Glutamatergic neuron (in vitro differentiated cells): ENCODE measurements at places on chromosomes 3 and 15.

GRCh38 chr3:37957539-37957936 lies 33.0 kb upstream of the VILL start:
- no peak for DNase-seq

- peak; percentile 87 for DNase-seq
Observed at GRCh38 chr3:107846279-107846852, 244.5 kb downstream of the CD47 start.

- no peak for DNase-seq
Observed at GRCh38 chr3:157618075-157618760, 115.0 kb upstream of the VEPH1 start.

DNA sequence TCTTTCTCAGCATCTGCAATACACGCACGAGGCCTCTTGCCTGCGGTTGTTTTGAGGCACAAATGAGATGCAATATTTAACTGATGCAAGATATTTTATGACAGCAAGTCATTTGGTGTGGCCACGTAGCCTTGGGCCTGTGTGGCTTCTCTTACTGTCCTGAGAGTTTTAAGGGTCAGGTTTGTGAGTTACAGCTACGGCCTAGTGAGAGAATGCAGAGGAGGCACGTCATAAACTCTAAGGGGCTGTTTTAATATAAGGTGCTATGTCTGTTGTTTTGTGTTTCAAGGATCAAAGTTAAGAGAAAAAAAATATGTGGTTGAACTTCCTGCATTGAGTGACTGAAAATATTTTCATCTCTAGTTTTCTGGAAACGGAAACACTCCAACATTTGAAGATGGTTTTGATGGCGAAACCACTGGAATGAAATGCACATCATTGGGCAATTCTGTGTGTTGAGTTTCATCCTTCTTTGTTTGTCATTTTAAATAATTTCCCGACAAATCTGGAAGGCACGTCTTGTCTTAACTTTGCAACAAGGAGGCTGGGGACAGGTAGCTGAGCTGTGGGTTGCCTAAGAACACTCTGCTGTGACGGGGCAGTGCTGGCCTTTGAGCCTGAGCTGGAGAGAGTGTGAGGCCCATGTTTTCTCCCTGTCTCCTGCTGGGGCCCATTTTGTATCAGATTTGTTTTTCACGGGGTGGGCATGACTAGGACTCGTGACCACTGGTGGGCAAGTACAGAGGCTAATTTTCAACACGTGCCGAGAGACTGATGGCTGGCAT lies 5.1 kb downstream of the APBA2 start:
- no peak for DNase-seq

DNA sequence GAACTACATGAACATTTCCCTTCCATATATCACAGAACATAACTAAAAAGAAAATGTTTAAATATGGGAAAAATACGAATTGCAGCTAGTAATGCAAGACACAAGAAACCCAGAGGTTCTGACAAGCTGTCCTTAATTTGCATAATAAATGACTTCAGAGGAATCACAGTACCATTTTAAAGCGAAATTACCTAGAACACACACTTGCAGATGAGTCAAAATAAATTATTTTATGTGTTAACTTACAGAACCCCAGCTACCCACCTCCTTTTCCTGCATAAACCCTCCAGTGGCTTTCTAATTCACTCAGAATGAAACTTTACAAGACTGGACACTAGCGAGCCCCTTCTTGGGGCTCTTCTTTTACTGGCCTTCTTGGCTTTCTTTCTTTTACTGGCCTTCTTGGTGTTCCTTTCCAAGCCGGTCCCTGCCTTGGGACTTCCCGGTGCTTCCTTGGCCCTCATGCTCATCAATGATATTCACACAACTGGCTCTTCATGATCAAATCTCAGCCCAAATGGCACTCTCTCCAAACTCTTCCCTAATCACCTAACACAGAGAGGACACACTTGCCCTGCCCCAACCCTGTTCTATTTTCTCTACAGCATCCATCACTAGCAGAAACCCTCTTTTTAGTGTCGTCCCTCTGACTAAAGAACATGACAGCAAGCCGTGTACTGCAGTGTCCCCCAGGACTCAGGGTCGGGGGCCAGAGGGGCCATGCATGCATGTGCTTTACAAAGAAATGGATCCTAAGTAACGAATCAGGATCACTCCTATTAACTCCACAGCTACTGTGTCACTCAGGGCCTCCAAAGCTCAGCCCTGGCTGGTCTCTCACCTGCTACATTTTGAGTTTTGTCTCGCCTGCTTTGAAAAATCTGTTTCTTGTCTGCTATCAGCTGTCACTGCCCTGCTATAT lies 4.8 kb downstream of the CHSY1 start:
- no peak for DNase-seq

DNA sequence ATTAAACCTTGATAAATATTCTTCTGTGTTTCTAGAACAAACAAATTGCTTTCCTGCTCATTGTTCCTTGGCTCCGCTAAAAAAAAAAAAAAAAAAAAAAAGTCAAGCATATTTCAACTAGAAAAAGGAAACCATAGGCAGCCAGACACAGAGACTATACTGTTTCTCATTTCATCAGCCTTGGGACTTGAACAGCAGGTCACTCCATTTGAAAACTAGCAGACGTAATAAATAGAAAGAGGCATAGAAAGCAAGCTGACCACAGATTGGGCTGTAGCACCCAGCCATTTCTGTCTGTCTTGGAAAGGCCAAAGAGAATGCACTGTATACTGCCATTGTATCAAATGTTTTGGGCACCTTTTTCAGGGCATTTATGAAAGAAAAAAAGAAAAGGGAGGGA lies 697.1 kb downstream of the NLGN1 start:
- DNase-seq, result no peak

DNA sequence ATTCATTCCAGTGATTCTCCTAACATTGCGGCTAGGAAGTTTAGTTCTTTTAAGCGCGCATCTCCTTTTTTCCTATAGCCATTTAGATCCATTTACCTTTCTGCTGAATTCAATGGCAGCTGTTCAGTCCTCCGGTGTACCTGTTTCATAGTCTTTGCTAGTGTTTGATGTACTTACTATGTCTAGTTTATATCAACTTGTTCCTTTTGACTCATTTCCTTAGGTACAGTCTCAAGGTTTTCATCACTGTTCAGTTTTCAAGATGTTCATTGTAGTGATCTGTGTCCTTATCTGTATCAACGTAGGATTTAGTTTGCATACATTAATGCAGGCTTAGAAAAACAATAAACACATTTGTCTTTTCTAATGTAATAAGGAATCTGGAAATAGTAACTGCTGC lies 59.0 kb upstream of the MBNL1 start:
- no peak for DNase-seq

GRCh38 chr3:40869939-40870338 lies 329.4 kb upstream of the CTNNB1 start:
- DNase-seq, result no peak

DNA sequence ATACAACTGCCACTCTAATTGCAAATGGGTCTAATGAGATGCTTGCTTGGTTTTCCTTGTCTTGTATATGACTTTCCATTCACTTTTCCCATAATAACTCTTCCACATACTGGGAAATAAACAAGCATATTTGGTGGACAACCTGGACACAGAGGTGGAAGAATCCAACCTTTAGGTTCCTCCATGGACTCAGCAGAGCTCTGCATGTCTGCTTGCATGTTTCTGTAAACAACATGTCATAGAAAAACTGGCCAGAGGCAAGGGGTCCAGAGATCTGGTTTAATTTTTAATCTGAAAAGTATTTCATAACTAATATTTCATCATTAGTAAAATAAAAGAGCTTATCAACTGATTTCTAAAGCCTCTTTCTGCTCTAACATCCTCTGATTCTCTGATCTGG lies 30.2 kb downstream of the GOLIM4 start:
- no peak for DNase-seq

- DNase-seq, result no peak
Observed at GRCh38 chr3:134793562-134793961, 1.5 kb upstream of the EPHB1 start.

DNA sequence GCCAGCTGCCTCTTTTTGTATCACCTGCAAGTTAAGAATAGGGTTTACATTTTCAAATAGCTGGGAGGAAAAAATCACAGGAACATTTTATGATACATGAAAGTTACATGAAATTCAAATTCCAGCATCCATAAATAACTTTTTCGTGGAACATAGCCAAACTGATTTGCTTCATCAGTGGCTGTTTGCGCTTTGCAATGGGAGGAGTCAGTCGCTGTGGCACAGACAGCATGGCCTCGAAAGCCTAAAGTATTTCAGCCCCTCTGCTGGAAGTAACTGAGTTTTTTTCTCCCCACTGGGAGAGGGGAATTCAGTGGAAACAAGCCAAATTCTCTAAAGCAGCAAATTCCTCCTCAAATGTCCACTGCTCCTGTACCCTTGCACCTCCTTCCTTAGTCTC lies 271.9 kb downstream of the SUCLG2 start:
- DNase-seq, result no peak

- DNase-seq, result no peak
Observed at GRCh38 chr3:188558343-188559071, 404.6 kb downstream of the LPP start.

- peak; percentile 80 for DNase-seq
Observed at GRCh38 chr15:72117486-72118016, 399 bp downstream of the MYO9A start.

GRCh38 chr15:52016316-52016715 lies 2.7 kb upstream of the MAPK6 start:
- no peak for DNase-seq

- DNase-seq, result no peak
Observed at GRCh38 chr3:169512991-169513390, 150.5 kb downstream of the MECOM start.

- DNase-seq, result no peak
Observed at GRCh38 chr3:187966096-187966495, 187.9 kb upstream of the LPP start.

DNA sequence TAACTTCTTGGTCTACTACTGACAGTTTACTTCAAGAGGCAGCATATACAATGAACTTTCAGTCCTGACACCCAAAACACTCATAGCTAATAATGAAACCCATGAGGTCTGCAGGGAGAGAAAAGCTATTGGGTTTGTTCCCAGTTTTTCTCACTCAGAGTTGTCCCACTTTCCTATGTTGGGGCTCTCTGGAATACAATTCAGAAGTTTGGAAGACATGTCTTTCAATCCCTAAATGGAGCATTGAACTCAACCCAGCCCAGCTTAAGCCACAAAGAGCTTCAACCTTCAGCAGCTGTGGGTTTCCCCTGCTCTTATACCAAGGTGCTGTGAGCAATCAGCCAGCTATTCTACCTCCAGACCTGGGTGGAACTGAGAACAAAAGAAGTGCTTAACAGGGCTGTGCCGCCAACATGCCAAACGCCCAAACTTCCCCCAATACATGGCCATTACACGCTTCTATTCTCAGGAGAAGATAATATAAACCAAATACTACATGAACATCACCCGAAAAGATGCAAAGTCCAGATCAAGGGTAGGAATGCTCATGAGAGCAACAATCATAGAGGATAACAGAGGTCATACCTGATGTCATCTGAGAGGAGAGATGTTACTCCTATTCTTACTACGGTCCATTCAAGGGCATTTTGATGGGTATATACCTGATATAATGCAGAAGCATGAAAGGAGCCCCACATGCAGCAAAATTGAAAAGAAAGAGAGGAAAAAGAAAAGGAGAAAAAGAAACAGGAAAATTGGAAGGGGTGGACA lies 131.2 kb upstream of the TGFBR2 start:
- no peak for DNase-seq

DNA sequence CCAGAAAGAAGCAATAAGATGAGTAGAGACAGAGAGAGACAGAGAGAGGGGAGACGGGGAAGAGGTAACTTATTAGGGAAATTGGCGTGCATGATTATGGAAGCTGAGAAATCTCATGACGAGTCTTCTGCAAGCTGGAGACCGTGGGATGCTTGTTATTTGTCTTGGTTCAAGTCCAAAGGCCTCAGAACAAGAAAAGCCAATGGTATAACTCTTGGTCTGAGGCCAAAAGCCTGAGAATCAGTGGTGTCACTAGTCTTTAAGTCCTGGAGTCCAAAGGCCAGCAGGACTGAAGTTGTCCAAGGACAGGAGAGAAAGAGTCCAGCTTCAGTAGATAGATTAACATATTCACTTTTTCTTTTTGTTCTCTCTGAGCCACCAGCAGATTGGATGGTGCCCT lies 613.6 kb downstream of the CADM2 start:
- DNase-seq, result no peak
